ENCODE measurements at places on chromosomes 2 and 18.
A peak's percentile ranks its signal among the peaks of the same experiment; 100 is the strongest.

- no peak for DNase-seq
These were observed 33.7 kb downstream of the ANKRD30B start for GRCh38 chr18:14781671-14782070.

GRCh38 chr2:98009887-98010760 lies 14.4 kb upstream of the TMEM131 start:
- no peak for DNase-seq

DNA sequence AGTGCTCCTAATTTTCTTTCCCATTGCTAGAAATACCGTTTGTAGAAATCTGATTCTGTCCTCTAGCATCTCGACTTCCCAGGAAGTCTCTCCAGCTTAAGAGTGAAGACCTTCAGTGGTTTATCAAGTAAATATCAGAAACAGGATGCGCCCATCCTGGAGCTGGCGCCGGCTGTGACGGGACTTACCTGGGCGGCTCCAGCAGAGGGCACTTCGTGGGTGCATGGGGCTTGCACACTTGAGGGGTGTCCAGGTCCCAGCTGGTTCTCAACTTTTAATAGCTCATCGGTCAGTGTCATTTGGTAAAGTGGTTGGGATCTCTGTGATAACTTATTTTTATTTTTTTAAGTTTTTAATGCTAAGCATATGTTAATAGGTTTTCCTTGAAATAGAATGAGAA lies 167.0 kb upstream of the TPO start:
- no peak for DNase-seq

DNA sequence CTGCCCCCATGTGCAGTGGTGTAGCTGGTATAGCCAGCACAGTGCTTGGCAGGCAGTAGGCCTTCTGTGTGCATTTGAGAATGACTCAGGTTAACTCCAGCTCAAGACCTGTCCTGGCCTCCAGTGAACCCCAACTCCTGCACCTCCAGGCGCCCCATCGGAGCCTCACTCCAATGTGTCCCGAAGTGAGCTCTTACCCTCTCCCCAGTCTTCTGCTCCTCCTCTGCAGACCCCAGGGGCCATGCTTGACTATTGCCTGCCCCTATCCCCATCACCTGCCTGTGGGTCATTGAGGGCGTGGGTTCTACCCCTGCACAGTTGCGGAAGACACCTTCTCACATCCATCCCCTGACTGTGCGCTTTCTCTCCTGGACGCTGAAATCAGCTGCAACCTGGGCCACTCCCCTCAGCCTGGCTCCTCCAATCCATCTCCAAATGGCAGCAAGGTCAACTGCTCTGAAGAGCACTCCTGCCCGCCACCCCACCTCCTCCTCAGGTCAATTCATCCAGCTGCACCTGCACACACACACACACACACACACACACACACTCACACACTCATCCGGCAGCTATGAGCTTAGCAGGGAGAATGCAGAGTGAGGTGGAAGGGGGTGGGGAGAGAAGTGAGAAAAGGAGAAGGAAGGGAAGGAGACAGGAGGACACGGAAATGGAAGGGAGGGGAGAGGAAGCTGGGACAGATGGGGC lies 130.3 kb upstream of the GLI2 start:
- DNase-seq, result no peak

DNA sequence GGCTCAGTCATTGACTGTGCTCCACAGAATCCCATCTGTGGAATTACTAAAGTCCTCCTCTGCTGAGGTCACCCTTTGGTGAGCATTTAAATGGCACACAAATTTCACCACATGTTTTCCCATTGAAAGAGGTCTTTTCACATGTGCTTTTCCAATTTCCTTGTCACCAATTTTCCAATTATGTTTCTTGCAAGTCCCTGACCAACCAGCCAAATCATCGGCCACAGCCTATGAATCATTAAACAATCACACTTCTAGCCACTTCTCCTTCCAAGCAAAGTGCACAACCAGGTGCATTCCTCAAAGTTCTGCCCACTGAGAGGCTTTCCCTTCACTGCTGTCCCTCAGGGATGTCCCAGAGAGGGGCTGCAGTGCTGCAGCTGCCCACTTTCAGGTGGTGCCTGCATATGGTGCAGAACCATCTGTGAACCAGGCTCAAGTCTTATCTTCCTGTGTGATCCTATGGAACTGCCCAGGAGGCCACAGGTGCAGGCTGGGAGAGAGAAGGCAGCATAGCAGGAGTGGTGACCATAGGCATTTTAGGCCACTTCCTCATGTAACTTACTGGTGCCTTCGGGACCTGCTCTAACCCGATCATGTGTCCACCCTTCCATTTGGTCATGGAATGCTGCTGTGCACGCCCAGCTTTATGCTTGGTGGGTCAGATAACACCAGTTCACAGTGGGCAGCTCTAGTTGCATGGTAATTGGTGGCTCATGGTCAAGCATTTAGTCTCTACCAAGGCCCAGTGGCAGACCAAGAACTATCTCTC lies 153.0 kb downstream of the SEPTIN10 start:
- DNase-seq, result no peak

DNA sequence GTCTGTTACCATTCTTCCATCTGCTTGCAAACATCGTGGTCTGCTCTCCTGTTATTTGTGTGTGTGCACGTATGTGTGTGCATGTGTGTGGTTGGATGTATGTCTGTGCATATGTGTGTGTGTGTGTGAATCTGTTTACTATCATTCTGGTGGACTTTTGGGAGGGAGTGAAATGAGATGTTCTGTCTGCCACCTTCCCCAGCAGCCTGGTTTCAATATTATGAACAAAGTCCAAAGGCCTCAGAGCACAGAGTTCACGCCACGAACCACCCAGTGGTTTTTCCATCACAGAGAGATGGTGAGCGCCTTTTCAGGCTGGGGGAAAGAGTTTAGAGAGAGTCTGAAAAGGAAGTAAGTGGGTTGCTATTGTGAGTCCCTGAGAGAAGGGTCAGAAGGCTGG lies 67.1 kb upstream of the YWHAQ start:
- no peak for DNase-seq

DNA sequence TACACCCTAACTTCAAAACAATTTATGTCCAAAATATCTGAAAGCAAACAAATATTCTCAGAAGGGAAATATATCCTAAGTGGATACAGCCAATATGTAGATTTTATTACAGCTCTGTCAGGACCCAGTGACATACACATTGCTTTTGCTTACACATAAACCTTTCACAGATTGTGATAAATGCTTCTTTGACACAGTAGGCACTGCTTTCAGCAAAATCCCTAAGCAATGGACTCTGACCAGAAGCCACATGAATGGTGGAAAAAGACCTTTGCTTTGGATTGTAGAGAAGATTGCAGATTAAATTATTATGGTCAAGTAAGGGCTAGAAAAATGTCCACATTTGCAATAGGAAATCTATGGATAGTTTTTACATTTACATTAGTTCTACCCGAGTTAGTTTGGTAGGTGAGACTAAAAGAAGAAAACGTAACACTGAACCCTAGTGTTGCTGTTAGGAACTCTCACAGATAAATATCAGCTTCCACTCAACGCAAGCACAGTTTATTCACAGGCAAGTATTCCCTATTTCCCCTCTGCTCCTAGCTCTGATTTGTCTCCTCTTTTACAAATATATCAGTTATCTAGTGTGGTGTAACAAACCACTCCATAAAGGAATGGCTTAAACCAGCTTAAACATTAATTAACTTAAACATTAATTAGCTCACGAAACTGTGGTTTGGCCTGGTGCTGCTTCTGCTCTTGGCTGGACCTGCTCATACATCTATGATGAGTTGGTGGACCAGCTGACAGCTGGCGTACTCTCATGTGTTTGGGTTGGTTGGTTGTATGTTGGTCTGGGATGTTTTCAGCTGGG lies 23.6 kb upstream of the SERPINE2 start:
- peak; percentile 35 for DNase-seq

DNA sequence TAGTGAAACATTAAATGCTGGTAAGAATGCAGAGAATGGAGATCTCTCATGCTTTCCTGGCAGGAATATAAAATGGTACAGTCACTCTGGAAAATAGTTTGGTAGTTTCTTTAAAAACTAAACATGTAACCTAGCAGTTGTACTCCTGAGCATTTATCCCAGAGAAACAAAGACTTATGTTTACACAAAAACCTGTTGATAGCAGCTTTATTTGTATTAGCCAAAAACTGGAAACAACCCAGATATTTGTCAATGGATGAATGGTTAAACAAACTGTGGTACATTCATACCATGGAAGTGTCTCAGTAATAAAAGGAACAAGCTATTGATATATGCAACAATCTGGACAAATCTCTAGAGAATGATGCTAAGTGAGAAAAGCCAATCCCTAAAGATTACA lies 81.7 kb upstream of the CTAGE1 start:
- no peak for DNase-seq

DNA sequence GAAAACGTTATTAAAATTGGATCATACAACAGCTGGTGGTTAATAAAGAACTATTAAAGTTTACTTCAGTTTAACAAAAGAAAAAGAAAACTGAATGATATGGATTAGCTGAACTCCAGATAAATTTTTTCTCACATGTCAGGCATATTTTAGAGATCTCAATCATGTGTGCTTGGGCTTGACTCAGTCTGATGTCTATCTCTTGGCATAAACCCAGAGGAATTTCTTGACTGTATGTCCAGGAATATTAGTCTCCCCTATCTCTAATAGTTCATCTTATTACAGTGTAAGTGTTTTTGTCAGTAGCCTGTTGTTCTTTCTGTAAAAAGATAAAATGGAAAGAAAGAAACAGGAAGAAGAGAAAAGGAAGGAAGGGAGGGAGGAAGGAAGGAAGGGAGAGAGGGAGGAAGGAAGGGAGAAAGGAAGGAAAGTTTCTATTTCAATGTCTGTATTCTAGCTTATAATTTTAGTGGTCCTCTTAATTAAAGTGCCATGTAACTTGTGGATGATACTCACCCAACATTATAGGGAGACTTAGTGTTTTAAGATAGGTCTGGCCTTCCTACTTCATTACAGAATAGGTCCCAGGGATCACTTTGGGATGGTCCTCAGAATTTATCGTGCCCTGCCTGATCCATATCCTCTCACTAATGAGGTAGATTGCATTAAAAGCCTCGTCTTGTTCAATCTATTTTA lies 99.7 kb upstream of the UGP2 start:
- no peak for DNase-seq

DNA sequence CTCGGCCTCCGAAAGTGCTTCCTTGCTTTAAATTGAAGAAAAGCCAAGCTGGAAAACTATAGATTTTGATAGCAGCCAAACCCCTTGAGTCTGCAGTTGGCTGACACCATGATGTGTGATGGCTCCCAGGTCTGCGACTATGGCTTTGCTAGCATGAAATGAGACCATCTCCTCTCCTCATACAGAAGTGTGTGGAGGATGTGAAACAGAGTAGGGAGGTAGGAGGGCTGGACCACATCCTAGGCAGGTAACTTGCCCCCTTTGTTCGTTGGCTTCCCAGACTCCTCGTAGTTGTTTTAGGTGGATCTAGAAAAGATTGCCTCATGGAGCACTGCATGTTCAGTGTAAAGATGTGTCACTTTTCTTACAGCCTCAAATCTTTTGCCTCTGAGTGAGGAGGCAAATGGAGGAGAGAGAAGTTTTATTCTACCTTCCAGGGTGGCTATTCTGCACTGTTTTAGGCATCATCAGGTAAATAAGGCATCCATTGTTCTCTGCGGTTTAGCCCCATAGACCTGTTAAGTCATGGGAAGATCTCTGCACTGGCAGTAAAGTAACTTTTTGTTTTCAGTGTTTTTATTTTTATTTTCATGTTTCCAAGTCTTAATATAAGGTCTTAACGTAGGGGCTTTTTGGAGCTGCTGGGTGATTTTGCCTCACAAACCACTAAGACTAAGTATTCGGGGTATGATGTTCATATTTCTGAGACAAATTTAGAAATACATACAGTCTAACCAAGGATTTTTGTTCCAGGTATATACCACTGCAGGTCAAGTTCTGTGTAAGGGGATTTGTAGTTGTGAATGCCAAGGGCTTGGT lies 40.1 kb downstream of the MGAT5 start:
- no peak for DNase-seq

- DNase-seq, result no peak
These were observed 330.4 kb downstream of the SLC4A3 start for GRCh38 chr2:219957820-219958219.

DNA sequence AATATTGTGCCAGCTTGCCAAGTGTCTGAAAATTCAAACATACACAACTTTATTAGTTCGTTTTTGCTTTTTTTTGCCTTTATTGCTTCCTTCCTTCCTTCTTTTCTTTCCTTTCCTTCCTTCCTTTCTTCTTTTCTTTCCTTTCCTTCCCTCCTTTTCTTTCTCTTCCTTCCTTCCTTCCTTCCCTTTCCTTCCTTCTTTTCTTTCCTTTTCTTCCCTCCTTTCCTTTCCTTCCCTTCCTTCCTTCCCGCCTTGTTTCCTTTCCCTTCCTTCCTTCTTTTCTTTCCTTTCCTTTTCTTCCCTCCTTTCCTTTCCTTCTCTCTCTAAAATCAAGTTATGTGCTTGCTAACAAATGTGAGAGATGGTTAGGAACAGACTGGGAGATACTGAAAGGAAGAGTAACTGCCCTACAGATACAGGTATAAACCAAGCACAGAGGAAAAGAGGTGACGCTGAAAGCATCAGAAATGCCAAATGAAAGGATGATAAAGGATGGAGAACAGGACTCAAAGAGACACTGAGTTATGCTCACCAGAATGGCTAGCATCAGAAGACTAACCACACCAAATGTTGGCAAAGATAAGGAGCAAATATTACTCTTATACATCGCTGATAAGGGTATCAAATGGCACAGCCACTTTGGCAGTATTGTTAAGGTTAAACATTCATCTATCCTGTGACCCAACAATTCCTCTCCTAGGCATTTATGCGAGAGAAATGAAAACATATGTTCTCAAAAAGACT lies 151.6 kb downstream of the MREG start:
- DNase-seq, result no peak

GRCh38 chr2:45180033-45180746 lies 170.9 kb upstream of the SIX2 start:
- no peak for DNase-seq

- DNase-seq, result peak; percentile 95
These were observed 202.2 kb downstream of the TCF4 start for GRCh38 chr18:55385770-55386169.
